ENCODE measurements at places on chromosomes 4 and X.

DNA sequence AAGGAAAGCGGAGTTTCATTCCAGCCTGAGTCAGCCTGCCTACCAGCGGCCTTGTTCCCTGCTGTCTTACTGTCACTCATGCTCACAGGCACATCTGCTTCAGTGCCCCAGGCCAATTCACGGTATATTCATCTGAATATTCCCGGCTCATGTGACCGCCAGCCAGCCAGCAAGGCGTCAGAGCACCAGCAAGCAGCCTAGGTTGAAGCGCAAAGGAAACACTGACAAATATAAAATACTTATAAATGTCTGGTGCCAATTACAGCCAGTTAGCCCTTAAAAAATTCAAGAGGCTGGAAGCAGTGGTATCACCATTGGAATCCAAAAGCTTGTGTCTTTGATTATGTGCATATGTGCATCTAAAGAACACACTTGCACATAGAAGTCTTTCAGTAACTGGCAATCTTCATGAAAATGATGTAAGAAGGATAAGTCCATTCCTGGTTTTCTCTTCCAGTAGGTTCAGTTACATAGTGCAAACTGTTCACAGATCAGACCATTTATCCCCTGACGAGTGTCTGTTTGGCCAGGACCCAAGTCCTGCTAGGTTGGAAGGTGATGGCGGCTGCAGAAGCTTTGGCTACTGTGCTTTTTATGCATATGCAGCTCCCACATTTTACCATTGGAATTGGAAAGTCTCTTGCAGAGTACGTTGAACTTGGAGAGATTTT lies 61.3 kb downstream of the LUZP4 start:
- DNase-seq = no peak

GRCh38 chr4:100986360-100986868 lies 360.9 kb downstream of the PPP3CA start:
- no peak for DNase-seq

- DNase-seq = no peak
Measured at GRCh38 chr4:123699880-123700771, 303.5 kb downstream of the SPRY1 start.

GRCh38 chr4:122827879-122828601 lies 1.4 kb downstream of the FGF2 start:
- DNase-seq = no peak

DNA sequence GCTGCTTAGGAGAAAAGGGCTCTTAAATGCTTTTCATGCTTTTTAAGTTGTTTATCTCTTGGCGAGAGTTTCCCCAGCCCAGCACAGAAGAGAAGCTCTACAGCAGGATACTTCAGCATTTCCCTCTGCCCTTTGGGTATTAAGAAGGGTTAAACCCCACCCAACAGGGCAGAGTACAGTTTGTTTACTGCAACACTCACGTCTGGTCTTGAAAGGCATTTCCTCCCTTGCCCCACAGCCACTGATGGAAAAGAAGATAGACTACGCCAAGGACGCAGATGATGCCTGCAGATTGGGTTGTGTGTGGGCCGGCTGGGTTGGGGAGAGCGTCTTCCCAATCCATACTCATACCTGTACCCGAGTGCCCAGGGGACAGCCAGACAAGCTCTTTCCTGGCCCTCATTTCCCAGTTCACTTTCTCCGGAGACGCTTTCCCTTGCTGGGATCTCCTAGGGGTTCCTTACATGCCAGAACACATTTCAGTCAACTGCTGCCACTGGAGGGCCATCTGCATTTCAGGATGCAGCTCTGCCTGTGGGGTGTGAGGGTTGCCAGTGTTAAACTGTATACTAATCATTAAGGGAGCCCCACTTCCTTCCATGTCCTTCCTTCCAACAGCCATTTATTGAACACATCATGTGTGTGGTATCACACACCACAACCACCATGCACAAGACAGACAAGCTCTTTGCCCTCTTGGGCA lies 96.5 kb upstream of the DHX15 start:
- DNase-seq = no peak

DNA sequence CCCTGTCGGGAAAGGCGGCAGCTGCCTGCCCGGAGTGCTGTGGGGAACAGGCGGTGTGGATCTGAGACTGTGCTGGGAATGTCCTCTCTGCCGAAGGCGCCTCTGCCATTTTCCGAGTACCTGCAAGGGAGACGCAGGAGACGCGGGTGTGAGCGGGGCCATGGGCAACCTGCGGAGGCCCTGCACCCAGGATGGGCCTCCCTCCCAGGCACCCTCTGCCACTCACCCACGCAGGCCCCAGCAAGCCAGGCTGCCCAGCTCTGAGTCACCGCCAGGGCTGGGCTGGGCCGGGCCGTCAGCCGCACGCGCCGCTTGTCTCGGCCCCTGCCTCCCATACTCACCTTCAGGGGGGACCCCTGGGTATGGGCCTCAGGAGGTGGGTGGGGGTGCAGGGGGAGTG lies 3.5 kb upstream of the FGFR3 start:
- DNase-seq = no peak

DNA sequence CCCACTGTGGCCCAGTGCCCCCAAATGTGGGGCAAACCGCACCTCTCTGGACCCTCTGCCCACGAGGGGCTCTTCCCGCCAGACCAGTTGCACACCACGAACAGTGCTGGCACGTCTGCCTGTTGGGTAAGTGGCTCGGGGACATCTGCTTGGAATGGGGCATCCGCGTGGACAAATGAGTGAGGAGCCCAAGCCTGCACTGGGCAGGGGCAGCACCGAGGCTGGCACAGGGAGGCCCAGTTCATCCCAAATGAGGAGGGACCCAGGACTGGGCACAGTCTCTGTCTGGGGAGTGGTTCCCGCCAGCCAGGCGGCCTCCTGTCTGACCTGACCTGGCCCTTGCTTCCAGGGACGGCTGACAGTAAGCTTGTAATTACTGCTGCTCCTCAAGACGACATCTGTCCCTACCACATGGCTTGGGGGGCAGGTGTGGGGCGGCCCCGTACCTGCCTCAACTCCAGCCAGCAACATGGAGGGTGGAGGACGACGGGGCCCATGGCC lies 3.2 kb downstream of the SPON2 start:
- no peak for DNase-seq

All from activated CD8-positive, alpha-beta memory T cell treated with anti-CD3 and anti-CD28 coated beads, Interleukin-2, amount 50 U/mL, for 4 hours (primary cell).